ENCODE measurements at places on chromosomes 7 and 10.

- DNase-seq: no peak
Measured at GRCh38 chr7:136726460-136726859, 142.0 kb upstream of the CHRM2 start.

DNA sequence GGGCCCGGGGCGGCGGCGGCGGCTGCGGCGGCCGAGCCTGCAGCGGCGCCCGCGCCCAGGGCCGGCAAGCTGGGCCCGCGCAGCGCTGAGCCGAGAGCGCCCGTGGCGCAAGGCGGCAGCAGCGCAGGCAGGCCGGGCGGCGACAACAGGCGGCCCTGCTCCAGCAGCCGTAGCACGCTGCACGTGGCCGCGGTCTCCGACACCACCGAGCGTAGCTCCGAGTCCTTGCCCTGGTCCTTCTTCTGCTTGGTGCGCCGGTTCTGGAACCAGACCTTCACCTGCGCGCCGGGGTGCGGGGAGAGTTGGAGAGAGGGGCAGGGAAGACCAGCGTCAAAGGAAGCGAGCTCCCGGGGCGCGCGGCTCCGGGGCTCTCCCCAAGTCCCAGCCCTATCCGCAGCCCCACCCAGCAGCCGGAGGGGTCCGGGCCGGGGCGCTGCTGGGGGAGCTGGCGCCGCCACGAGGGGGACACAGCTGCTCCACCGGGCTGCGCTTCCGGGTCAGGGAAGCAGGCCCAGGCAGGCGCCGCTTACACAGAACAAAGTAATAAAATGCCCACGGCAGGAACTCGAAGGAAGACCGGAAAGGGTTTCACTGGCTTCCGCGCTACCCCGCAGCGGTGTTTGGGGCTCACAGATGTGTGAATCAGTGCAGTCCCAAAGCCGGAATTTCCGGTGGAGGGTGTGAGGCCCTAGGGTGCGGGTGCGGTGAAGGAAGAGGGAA, 3.6 kb downstream of the VAX1 start:
- no peak for DNase-seq

DNA sequence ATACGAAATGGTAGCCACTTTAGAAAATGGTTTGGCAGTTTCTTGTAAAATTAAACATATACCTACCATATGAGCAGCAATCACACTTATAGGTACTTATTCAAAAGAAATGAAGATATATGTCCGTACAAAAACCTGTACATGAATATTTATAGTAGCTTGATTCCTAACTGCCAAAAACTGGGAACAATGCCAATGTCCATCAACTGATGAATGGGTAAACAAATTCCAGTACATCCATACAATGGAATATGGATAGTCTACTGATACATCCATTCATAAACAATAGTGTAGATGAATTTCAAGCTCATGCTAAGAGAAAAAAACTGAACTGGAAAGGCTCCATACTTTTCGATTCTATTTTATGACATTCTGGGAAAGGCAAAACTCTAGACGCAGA, 68.5 kb downstream of the AGK start:
- no peak for DNase-seq

GRCh38 chr10:94192974-94193373, 169.8 kb downstream of the NOC3L start:
- DNase-seq: no peak

- no peak for DNase-seq
Measured at GRCh38 chr10:84822931-84823630, 494.7 kb downstream of the CCSER2 start.
